ENCODE measurements at places on chromosomes 12 and 14. TPM values are rescaled to one million over a fixed set of nuclear protein-coding genes. Genes with fewer than 3 reads are reported as not detected.

- DNase-seq = no peak
Measured at GRCh38 chr14:78401866-78402265, 231.7 kb downstream of the NRXN3 start.

DNA sequence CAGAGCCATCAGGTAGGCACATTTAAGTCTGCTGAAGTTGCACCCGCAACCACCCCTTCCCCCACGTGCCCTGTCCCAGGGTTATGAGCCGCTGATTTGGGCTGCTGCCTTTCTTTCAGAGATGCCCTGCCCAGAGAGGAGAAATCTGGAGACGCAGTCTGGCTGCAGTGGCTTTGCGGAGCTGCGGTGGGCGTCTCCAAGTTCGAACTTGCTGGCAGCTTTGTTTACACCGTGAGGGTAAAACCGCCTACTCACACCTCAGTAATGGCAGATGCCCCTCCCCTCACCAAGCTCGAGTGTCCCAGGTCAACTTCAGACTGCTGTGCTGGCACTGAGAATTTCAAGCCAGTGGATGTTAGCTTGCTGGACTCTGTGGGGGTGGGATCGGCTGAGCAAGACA lies 14.7 kb downstream of the PTCSC3 start:
- no peak for DNase-seq

DNA sequence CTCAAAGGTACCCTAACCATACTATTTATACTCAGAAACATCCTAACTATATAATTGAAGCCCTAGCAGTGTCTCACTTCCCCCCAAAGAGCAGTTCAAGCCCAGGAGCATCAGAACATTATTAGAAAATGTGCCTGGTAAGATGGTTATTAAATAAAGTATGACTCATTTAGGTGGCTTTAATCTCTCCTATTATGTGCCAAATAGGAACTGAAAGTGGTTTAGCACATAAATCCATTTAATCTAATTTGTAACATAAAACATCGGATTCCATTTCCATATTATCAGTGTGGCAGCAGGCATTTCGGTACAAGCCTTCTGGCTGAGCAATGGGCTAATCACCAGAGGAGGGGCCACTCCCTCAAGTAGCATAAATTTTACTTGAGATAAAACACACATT lies 395.2 kb upstream of the TMTC1 start:
- DNase-seq = no peak

GRCh38 chr12:8088574-8088973 lies 6.5 kb downstream of the NECAP1 start:
- DNase-seq = no peak

- no peak for DNase-seq
Measured at GRCh38 chr12:659090-659683, 4.1 kb downstream of the NINJ2 start.

- no peak for DNase-seq
Measured at GRCh38 chr12:113302886-113303640, 31.8 kb downstream of the SLC8B1 start.

- peak; percentile 36 for DNase-seq
Measured at GRCh38 chr12:58967561-58967960, 47.3 kb upstream of the LRIG3 start.

DNA sequence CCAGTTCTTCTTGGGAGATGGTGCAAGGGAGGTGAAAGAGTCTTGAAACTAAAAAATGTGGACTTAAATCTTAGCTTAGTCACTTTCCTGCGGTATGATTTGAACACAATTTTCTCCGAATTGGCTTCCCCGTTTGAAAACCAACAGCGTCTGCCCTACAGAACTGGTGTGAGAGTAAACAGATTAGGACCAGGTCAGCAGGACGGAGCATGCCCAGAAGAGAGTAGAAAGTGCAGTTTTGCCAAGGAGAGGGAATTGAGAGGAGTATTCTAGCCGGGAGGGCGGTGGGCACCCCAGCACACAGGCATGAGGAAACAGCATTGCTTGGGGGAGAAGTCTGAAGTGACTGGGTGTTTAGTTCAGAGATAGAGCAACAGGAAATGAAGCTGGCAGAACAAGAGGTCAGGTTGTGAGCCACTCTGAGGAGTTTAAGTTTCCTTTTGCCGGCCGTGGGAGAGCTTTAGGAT lies 927.1 kb downstream of the VRK1 start:
- DNase-seq = no peak

DNA sequence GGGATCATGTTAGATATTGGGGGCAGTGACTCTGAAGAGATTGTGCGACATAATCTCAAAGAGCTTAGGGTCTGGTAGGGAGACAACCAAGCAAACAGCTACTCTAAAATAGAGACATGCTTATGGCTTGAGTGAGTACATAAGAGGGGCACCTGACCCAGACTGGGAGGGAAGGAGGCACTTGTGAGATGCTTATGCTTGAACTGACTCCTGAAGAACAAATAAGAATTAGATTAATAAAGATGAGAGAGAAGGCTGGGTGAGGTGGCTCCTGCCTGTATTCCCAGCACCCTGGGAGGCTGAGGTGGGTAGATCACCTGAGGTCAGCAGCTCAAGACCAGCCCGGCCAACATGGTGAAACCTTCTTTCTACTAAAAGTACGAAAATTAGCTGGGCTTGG lies 19.1 kb downstream of the TMTC2 start:
- no peak for DNase-seq

DNA sequence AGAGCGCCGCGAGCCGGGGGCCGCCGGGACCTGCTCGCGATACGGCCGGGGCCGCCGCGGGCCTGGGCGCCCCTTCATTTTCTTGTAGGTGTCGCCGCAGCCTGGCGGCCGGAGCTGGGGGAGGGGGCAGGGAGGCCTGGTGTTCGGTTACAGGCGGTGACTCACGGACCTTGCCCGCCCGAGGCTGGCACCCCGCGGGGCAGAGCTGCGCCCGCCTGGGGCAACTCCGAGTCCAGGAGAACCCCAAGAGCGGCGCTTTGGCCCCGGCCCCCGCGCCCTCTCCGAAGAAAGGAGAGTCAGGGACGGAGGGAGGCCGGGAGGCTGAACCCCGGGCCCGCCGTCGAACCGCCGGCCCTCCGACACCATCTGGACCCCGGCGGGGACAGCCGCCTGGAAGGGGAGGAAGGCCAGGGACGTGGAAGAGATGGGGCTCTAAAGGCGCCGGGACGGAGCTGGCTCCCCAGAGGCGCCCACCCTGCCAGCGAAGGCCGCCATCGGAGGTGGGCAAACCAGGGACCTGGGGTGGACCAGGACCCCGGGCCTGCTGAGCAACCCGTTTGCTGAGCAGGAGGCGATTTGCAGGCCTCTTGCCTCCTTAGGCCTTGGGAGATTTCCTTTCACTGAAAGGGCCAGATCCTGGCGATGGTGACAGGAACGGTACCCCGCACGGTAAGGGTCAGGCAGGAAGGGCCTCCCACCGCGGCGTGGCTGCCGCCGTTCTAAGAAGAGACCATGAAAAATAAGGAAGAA lies 843 bp upstream of the NUAK1 start:
- DNase-seq = peak; percentile 60

DNA sequence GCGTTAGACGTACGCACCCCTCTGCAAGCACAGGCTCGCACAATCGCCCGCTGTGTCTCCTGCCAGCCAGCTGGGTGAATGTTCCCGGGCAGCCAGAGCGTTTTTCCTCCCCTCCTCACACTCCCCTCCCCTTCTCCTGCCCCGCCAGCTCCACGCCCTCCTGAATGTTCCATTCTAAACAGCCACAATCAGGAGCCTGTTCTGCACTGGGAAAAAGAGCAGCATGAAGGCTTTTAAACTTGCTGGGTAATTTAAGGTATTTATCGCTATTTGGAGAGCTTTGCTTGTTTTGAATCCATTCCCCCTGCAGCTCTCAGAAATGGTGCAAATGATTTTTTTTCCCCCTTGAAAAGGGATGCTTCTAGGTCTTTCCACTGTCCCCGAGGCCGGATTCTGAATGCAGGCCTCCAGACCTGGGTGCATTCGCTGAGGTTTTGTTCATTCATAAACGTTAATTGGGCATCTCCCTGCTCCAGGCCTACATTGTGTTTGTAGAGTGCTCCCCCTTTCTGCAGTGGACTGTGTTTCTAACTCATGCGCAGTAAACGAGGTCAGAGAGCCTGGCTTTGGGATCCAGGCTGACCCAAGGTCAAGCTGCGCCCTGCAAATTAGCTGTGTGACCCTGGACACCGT lies 212.5 kb downstream of the CHST11 start:
- DNase-seq = no peak

DNA sequence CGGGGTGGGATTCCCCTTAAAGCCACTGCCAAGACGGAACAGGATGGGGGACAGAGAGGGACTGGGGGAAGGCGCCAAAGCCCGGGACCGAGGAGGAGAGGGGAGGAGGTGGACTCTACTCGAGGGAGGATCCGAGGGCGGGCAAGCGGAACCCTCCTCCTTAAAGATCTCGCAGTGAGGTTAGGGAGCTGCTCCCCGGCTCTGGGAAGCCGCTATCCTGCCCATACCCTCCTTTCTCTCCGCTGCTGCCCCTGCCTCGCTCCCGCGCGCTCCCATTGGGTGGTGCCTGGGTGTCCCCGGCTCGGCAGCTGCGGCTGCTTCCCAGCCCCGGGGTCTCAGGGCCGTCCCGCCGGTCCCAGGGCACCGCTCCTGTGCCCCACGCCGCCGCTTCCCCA lies 16.4 kb downstream of the KRT18 start:
- DNase-seq = no peak

DNA sequence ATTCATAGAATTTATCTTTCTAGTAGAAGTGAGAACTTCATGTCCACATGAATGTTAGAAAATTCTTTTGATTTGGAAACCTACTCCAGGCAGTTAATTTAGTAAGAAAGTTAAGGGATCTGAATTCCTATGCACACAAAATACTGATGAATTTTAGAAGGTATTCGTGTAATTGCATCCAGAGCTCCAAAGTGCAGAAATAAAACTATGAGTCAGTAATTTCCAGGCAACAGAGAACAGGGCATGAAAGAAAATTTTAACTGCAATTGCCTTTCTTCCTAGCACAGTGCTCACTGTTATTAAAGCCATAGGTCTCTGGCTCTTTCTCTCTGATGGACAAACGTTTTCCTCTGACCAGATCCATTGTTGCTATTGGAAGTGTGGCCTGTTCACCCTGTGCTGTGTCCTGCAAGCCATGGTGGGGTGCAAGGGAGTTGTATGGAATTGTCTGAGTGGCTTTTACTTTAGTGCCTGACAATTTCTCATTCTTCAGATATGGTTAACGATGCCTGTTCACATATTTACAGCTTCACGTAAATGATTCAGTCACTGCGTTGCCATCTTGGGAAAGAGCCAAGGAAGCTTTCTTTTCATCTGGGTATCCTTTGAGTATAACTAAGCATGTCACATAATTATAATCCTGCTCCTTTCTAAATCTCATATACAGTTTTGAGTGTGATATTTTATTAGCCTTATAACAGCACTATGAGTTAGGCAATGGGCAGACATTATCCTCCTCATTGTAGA lies 145.1 kb downstream of the ACSS3 start:
- no peak for DNase-seq

DNA sequence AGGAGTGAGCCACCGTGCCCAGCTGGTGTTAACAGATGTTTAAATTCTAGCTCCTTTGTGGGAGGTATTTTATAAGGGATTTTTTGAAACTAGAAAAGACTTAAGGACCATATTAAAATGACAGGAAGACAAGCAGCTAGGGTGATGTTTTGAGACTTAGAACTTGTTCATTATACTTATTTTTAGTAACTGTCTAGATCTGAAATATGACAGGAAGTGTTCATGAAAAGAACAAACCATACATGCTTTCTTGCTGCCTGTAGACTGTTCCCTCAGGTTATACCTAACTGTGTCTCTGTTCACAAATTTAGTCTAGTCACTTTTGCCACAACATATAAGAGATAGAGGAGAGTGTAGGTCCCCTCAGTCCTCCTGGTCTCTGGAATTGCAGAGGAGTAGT lies 36.9 kb upstream of the KCNH3 start:
- DNase-seq = no peak

DNA sequence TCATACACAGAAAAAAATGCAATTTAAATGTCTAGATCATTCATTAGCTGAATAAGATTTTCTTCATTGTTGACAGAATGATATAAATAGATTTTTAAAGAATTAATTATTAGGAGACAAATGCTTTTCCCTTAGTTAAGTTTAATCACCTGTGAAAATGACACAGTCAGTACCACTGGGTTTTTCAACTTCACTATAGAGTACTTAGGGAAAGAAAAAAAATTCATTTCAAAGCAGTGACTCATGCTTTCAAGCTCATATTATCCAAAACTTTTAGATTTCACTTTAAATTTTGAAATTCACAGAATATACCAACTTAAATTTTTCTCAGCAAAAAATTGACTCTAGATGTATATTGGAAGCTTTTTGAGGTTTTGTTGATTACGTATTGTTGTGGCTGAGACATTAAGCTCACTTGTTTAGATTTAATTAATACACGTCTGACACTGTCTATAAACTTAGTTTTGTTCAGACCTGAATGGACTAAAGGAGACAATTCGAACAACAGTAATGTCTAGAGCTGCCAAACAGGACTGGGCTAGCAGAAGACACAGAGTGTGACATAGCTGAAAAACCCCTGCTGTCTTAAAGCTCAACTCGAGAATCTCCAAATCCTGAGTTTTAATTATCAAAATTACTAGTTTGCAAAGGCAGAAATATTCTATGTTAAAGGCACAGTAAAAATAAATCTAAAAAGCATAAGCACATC lies 1.6 kb downstream of the MGAT4C start:
- peak; percentile 21 for DNase-seq

- no peak for DNase-seq
Measured at GRCh38 chr14:87754520-87755223, 238.3 kb downstream of the GALC start.

DNA sequence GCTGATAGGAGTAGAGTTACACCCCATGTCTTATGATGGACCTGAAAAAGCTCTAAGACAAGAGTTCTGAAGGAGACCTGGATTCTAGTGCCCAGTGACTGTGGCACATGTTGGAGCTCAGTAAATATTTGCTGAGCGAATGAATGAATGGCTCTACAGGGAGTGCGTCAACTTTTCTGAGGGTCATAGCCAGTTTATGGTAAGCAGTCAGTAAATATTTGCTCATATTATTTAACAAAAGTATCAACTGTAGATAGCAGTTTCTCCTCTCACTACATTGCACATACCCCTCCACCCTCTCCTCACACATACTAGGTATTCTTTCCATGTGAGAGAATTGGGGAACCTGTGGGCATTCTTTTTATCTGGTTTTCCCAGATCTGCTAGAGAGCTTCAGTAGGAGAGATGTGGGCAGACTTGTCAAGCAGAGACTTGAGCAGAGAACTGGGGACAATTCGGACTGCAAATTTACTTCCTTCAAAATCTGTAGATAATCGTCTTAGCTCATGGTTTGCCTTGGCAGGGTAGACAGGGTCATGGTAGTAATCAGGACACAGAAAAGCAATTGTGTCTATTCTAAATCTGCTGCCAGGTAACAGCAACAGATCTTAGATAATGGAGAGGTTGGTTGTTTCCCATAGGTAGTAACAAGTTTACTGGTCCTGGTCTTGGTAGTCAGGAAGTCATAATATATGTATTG lies 5.7 kb downstream of the SLC4A8 start:
- no peak for DNase-seq

The OVCH1 gene
- 0.27 TPM for total RNA-seq

The TTC7B gene
- 50.9 TPM for total RNA-seq

The LRP10 gene
- 104 TPM for total RNA-seq

The FBLN5 gene
- 56.8 TPM for total RNA-seq

The CPNE6 gene
- total RNA-seq = not detected

The PLEKHD1 gene
- not detected for total RNA-seq

The PKP2 gene
- total RNA-seq = 0.45 TPM

The KRT79 gene
- total RNA-seq = not detected

The HECTD1 gene
- 380 TPM for total RNA-seq

The IL31 gene
- total RNA-seq = not detected

The STYK1 gene
- not detected for total RNA-seq

Data from fibroblast of the aortic adventitia (primary cell).